ENCODE measurements at places on chromosomes 5 and 9.
A peak's percentile ranks its signal among the peaks of the same experiment; 100 is the strongest.

DNA sequence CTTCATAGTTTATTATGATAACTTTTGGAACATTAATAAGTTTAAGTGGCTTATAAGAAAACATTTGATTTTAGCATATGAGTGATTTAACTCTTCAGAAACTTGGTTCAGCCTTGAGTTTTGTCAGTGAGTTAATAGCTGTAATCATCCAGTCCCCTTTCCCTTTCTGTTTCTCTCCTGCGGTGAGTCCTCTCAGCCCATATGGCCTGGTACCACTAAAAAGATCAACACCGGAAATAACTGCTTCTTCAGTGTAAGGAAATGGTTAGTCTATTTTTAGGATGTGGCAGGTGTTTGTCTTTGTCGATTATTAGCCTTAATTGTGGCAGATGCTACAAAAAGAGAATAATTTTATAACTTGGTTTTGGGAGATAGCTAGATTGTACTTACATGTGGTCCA lies 120.2 kb upstream of the GRHPR start:
- ATAC-seq, result peak; percentile 95

DNA sequence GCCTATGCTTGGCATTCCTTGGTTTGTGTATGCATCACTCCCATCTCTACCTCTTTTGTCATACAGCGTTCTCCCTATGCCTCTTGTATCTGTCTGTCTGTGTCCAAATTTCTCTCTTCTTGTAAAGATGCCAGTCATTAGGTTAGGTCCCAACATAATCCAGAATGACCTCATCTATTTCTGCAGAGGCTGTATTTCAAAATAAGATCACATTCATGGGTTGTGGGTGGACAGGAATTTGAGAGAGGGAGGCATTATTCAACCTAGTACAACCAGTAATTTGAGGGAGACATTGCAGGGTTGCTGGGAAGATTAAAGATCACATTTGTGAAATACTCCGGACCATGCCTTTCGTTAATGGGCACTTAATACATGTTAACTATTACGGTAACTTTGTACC lies 155.0 kb downstream of the MAN2A1 start:
- ATAC-seq, result no peak

GRCh38 chr9:126471084-126471624 lies 142.6 kb upstream of the LMX1B start:
- peak; percentile 86 for ATAC-seq

GRCh38 chr9:74755999-74756398 lies 131.7 kb downstream of the TRPM6 start:
- ATAC-seq, result no peak

GRCh38 chr5:176593273-176593869 lies 16.6 kb downstream of the GPRIN1 start:
- ATAC-seq, result no peak

Data from activated CD4-positive, CD25-positive, alpha-beta regulatory T cell treated with anti-CD3 and anti-CD28 coated beads, Interleukin-2, amount 50 U/mL, for 24 hours (primary cell).